ENCODE measurements at places on chromosomes 3 and 15.

DNA sequence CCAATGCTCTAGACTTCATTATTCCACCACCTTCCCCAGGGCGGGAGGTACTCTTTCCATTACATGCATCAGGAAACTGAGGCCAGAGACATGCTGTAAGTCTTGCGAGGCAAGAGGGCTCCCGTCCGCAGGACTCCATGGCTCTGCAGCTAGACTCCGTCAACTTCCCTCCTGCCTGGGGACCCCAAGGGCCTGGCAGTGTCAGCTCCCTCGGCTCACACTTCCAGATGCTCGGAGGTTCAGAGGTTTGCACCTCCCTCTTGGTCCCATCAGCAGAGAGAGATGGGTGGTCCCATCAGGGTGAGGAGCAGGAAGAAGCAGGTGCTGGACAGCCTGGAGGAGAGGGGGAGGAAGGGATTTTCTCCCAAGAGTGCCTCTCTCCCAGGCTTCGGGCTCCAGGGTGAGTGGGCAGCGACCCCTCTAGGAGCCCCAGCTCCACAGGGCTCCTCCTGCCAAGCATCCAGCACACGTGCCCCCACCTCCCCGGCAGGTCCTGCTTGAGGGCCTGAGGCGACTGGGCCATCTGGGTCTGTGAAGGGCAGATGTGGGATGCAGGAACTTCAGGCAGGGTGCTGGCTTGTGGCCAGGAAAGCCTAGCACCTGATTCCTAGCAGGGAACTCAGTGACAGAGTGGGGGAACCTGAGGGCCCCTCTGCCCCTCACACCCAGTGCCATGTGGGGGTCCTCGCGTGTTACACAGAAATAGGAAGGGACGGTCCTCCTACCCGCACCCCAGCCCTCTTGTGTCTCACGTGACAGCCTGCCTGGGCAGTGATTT is 9.3 kb downstream of the PAK6 start:
- no peak for DNase-seq

- DNase-seq: no peak
Observed at GRCh38 chr15:60580073-60580472, 101.1 kb upstream of the ICE2 start.

GRCh38 chr3:127678611-127679533 is 6.1 kb downstream of the ABTB1 start:
- no peak for DNase-seq

GRCh38 chr3:35745351-35745750 is 106.0 kb downstream of the ARPP21 start:
- no peak for DNase-seq

DNA sequence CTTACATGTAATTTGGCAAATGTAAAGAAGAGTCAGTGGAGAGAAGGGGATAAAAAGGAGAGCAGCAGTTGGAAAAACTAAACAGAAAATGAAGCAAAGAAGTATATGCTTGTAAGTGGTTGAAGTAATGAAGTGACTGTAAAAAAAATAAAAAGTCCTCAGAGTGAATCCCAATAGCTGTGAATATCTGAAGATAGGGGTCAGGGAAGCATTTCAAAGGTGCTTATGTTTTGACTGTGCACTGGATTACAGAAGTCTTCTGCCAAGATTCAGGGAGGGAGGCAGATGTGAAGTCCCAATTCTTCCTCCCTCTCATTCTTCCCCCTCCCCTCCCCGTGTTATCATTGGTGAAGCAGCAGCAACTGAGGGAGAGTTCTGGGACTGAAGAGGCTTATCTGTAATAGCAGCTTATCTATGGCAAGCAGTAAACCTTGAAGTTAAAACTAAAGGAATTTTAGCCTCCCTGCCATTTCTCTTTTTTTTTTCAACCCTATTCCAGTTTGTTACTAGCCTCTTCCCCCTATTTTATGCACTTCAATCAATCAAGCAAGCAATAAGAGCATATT is 597.9 kb downstream of the IGSF11 start:
- DNase-seq: no peak

DNA sequence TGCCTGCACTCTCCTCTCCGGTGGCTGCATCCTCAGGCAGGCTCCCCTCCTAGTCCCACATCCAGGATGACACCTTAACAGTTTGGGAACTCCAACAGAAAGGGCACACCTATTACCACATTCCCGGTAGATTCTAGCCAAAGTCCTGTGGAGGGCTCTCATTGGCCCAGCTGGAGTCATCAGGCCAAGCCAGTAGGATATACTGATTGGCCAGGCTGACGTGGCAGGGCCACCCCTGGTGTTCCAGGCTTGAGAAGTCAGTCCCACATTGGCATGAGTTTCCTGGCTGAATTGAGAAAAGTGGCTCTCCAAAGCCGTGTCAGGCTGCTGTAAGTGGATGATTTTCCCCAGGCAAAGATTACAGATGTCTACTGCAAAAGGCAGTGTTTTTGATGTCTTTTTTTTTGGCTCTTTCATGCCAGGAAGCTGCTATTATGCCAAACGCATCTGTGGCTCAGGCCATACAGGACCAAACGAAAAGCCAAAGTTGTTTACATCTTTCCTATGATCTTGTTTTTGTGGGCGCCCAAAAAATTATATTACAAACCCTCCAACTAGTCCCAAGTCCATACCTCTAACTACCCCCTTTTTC is 6.6 kb upstream of the BLM start:
- no peak for DNase-seq

DNA sequence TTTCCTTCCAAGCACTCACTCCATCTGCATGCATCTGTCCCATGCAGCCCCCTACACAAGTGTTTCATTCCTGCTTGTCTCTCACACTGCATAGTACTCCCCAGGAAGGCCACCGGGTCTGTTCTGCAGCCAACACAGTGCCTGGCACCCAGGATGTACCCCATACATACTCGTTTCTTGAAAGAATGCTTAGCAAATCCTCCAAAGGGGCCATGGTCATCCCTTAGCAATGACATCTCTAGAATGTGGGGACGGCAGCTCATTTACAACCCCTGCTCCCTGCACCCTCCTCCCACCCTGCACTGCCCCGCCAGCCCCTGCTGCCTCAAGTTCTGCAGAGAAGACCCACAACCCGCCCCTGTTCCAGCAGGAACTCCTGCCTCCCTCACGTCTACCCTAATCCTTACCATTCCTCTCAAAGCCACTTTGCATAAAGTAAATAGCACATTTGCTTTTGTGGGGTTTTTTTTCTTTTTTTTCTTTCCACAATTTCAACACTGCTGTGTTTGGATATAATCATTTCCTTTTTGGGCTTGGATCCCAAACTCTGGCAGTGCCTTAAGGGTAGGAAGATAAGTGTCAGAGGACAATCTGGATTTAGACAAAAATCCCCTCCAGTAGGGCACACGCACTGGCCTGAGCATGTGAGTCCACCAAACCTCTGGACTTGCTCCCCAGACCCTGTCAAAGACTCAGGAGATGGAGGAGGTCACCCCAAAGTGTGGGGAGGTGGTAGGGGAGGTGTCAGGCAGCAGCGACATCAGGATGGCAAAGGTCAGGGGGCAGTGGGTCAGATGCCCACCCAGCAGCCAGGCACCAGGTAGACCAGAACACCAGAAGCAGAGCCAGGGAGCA is 68.4 kb downstream of the MEGF11 start:
- DNase-seq: no peak

- DNase-seq: no peak
Observed at GRCh38 chr3:185815391-185816282, 9.2 kb downstream of the IGF2BP2 start.

DNA sequence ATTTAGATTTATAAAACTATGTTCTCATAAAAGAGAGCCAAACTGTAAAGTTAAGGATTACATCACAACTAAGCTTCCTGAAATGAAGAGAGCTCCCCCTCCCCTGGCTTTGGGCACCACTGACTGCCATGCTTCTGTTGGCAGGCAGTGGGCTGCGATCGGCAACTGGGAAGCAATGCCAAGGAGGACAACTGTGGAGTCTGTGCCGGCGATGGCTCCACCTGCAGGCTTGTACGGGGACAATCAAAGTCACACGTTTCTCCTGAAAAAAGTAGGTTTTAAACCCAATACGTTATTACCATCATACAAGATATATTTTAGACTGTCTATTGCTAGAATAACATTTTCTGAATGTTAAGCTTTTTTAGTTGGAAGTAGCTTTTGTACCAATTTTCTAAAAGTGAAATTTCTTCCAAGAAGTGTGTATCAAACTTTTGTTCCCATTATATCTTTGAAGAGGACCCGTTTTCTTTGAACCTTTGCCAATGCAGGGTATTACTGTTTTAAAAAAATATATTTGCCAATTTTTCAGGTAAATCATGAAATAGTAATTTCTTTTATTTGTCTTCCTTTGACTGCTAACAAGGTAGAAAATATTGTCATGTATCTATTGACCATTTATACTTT is 184.1 kb downstream of the ADAMTSL3 start:
- DNase-seq: no peak

GRCh38 chr15:98493966-98494511 is 154.3 kb upstream of the IGF1R start:
- DNase-seq: no peak

DNA sequence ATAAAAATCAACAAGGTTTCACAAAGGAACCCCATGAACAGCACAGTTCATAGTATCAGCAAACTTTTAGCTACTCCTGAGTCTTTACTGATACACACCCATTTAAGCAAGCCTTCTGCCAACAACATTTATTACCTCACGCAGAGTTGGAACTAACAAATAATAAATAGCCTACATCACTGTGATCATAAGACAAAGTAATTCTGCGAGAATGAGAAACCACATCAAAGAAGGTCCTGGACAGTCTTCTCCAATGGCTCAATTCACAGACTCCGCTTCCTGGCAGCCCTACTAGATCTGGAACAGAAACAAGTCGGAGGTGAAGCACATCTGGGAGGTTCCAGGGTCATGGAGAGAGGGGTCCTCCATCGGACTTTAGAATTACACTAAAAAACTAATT is 37.0 kb downstream of the LDHAL6B start:
- DNase-seq: no peak

DNA sequence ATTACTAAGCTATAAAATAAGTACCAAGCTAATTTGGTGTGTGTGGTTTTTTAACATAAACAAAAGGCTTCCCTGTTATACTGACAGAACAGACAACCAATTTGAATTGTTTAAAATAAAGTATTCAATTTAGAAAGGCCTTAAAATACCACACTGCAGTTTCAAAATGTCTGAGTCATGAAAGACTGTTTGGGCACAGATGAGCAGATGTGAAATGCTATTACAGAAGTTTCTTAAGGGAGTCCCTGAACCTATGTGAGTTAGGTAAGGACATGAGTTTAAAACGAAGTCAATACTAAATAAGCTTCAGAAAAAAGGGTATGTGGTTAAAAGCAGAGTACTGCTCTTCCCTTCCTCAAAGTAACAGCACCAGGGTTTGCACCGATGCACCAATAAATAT is 69.7 kb upstream of the SETMAR start:
- DNase-seq: peak; percentile 78

DNA sequence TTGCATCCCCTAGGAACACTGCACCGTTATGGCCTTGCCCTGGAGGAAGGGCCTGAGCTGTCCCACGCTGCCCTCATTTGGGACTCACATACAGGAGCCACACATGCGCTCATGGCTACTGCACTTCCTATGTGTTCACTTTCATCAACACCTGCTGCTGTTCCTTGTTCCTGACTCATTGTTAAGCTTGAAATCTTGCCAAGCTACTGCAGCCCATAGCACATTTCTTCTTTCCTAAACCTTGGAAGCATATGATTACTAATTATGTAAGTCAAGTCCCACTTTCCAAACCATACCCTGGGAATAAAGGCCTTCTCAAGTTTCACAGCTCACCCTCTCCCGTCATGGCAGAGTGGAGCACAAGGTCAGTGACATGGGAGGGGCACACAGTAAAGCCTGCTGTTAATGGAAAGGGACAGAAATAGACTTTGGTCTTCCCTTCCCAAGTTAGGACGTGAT is 307.9 kb downstream of the CLSTN2 start:
- DNase-seq: no peak

DNA sequence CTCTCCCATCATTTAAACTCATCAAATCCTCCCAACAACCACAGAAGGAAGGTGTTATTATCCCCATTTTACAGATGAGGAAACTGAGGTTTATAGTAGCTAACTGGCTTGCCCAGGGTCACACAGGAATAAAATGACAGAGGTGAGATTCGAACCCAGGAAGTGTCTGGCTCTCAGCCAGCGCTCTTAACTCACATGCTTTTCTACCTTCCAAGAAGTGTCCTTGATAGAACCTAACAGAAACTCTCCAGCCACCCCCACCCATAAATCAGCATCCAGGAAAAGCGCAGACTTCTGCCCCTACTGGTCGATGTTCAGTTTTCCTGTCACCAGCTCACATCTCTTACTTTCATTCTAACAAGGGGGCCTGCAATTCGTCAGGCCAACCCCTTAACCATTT is 51.7 kb downstream of the SPATA12 start:
- no peak for DNase-seq

DNA sequence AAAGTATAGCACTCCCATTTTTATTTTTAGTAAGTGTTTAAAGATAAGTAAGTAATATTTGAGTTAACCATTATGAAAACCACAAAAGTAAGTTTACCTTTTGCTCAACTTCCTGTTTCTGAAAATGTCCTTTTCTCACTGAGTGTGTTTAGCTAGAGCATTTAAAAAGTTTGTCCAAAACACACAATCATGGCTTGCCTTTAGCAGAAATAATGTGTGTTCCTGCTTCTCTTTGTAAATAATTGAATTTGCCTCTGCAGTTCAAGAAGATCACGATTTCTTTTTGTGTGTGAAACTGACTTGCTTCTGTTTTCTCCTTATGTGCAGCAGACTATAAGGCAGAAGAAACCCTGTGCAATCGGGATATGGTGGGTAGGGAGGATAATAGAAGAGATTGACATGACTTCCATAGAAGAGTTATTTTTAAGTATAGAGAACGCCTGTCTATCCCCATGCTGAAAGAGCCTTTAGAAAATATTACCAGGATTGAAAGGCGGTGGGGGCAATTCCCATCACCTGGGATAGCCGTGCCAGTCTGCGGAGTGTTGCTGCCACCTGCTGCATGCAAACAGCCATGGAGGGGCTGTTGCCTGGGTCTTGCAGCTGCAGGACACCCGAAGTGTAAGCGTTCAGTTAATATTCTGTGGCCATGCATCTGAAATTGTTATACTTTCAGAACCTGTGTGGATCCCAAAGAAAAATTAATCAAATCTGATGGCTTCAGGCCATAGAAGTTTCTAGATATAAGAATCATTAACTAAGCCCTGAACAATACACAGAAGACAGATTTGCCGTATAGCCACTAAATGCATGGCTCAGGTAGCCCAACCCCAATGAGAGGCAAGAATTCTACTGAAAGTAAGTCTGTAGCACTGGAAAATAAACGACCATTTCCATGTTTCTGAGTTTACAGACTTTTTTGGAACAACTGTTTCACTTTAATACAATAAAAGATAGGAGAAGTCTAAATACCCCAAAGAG is 2.4 kb upstream of the CD96 start:
- DNase-seq: no peak

- no peak for DNase-seq
Observed at GRCh38 chr3:12451960-12452359, 32.3 kb upstream of the TSEN2 start.

Measured in foreskin melanocyte (primary cell).